ENCODE measurements at places on chromosomes 2 and 18. TPM values are rescaled to one million over a fixed set of nuclear protein-coding genes. Genes with fewer than 3 reads are reported as not detected.
A peak's percentile ranks its signal among the peaks of the same experiment; 100 is the strongest.

- H3K4me1 ChIP-seq = no peaks in the 10 kb centered on the region
- no peak for DNase-seq
- no peak overlapping the region for H3K27ac ChIP-seq
- no peaks in the 10 kb centered on the region for H3K27me3 ChIP-seq
Measured at GRCh38 chr2:209686448-209686847, 85.2 kb upstream of the UNC80 start.

DNA sequence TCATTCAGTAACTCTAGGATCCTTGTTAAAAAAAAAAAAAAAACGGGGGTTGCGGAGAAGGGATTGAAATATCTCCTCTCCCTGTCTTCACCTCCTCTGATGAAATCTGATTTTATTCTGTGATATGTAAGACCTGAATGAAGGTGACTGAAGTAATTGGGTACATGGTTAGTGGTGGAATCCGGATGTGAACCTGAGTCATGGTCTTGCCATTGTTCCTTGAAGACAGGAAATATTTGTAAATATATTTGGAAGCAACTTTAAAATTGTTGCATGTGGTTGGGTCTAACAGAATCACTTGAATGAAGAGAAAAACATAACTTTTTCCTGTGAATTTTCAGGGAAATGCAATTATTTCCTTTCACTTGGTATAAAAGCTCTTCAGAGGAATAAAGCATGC is 3.0 kb upstream of the IL1A start:
- no peaks in the 10 kb centered on the region for H3K36me3 ChIP-seq
- no peak for DNase-seq
- no peaks in the 10 kb centered on the region for H3K27me3 ChIP-seq
- H3K4me1 ChIP-seq = no peaks in the 10 kb centered on the region
- no peak overlapping the region for H3K27ac ChIP-seq

GRCh38 chr2:106339132-106339531 is 129.1 kb downstream of the RGPD3 start:
- no peak overlapping the region for H3K4me3 ChIP-seq
- no peaks in the 10 kb centered on the region for H3K36me3 ChIP-seq
- DNase-seq = no peak
- no peaks in the 10 kb centered on the region for H3K27me3 ChIP-seq
- no peaks in the 10 kb centered on the region for H3K4me1 ChIP-seq

DNA sequence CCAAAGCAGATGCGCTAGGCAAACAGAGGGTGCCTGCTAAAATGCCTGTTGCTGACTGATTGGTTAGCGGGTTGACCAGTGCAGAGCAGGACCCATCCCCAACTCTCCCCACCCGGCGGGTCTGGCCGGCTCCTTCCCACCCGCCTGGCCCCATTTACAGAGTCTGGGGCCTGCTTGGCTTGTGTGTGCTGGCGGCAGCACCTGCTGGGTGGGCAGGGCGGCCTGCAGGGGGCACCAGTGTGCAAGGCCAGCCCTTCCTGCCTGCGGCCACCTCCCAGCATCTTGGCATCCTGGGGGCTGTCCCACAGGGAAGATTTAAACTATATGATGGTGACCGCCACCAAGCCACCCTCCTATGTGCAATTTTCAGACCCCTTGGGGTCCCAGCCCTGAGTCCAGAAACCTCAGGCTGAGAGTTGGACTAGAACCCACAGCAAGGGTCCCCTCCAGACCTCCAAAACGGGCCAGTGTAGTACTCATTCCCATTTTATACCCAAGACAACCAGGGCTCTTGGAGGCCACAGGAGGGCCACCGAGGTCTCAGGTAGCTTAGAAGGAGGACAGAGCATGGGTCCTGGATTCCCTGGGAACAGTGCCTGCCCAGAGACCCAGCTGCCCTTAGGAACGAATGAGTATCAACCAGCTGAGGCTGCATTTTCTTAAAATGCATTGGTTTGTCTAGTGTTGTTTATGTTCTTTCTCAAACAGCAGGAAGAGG is 173.6 kb downstream of the SMAD7 start:
- DNase-seq = peak; percentile 69
- peak overlapping the region; percentile 27 for H3K27ac ChIP-seq
- no peak overlapping the region for H3K4me3 ChIP-seq
- no peaks in the 10 kb centered on the region for H3K27me3 ChIP-seq
- H3K36me3 ChIP-seq = no peaks in the 10 kb centered on the region

Gene ANKRD36
- 4.8 TPM for total RNA-seq

Data from right lobe of liver (tissue), 6 donors.